HTR-8/SVneo (cell line): ENCODE measurements at places on chromosomes 16 and 17.

DNA sequence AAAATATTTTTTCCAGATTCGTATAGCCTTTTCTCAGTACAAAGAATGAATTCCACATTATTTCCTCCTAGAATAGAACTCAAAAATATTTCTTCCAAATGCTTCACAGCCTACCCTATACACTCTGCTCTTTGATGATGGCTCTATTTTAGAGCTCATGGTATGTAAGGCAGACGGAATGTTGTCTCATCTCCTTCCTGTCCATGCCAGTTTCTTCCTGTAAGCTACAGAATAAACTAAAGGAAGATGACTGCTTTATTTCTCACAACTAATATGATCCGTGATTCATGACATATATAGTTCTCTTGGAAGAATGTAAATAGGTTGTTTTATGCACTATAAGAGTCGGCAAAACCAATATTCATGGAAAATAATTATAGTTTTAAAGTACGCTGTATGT is 723.1 kb downstream of the CDH11 start:
- DNase-seq = no peak

DNA sequence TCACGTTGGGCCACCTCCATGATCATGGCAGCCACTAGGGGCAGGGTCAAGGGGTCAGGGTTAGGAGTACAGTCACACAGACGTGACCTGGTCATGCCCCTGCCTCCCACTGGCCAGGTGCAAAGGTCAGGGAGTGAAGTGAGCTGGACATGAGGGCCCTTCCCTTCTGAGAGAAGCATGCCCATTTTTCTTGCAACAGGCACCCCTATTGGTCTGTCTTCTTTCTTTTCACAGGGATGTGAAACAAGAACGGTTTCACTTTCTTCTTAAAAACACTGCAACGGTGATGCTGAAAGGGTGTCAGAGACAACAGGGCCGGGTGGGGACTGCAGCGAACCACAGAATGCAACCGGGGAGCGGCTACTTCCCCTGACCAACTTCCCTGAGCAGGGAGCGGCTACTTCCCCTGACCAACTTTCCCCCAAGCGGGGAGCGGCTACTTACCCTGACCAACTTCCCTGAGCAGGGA is 52.1 kb upstream of the DOC2B start:
- no peak for DNase-seq

DNA sequence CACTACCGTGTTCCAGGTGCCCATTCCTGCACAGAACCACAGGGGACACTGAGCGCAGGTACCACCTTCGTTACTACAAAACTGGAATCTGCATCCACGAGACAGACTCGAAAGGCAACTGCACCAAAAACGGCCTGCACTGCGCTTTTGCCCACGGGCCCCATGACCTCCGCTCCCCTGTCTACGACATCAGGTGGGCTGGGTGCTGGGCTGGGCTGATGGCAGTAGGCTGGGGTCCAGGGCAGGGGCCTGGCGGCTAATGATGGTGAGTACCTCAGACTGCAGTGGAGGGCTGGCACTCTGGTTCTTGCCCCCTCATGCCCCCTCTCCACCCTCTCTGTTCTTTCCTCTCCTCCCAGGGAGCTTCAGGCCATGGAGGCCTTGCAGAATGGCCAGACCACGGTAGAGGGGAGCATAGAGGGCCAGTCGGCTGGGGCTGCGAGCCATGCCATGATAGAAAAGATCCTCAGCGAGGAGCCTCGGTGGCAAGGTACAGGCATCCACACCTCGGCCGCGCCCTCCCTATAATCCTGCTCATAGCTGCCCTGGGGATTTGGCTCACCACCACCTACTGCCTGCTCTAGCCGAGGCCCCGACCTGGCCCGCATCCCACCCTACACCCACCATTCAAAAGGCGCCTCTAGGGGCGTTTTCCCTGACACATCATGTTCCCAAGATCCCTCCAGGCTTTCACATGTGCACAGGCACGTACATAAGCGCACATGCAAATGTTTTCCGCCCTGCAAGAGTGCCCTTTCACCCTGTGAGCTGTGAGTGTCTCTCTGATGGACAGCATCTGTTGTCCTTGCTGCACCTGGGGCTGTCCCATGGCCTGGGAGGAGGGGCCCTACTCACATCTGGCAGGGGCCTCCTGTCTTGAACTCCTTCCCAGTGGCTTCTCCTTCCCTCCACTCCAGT is 27.7 kb downstream of the UNK start:
- no peak for DNase-seq

- DNase-seq = no peak
These were observed 33.3 kb downstream of the CCDC42 start for GRCh38 chr17:8711291-8711690.

GRCh38 chr16:57175896-57176295 is 9.9 kb downstream of the PSME3IP1 start:
- DNase-seq = no peak

- DNase-seq = no peak
These were observed 51.8 kb downstream of the METTL16 start for GRCh38 chr17:2459917-2460271.

DNA sequence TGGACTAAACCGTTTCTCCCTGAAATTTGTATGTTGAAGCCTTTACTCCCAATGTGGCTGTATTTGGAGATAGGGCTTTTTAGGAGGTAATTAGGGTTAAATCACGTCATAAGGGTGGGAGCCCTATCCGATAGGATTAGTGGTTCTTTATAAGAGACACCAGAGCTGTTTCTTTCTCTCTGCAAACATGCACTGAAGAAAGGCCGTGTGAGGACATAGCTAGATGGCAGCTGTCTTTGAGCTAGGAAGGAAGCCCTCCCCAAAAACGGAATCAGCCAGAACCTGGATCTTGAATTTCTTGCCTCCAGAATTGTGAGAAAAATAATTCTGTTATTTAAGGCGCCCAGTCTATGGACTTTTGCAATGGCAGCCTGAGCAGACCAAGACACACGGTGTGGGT is 14.1 kb downstream of the ODF4 start:
- DNase-seq = no peak

DNA sequence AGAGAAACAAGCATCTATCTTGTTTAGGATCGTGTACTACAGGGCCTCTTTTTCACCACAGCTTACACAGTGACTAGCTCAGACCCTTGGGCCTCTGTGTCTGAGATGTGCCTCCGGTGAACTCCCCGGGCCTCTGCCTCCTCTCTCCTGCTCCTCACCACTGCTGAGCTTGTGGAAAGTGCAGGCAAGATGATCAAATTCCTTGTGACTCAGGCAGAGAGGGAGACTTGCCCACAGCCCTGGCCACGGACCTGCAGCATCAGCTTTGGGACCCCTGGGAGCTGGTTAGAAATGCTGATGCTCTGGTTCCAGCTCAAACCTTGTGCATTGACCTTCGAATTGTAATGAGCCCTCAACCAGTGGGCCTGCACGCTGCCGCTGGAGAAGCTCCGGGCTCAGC is 79.8 kb downstream of the ZDHHC7 start:
- DNase-seq = no peak

DNA sequence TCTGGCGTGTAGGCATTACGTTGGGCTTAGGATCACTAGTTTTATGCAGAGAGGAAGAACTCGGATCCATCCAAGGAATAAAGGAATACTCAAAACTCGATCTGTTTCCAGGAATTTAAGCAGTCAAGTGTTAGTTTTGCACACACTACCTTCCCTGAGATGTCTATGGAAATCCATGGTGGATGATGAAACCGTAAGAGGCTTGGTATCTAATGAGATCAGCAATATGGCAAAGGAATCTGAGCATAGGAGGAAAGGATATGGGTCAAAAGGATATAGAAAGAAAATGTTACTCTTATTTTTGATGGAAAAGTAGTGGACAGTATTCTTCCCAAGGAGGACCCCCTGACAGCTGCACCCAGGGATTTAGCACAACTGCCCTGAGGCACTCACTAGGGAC is 59.6 kb downstream of the SMG6 start:
- DNase-seq = no peak

DNA sequence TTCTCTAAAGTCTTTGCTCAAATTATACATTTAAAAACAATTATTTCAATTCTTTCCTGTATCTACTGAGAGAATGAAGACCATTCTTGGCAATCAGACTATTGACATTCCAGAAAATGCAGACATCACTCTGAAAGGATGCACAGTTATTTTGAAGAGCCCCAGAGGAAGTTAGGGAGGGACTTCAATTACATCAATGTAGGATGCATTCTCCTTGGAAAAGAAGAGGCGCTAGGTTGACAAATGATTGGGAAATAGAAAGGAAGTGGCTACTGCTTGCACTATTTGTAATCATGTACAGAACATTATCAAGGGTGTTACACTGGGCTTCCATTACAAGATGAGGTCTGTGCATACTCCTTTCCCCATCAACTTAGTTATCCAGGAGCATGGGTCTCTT is 74.3 kb downstream of the SSH2 start:
- no peak for DNase-seq

DNA sequence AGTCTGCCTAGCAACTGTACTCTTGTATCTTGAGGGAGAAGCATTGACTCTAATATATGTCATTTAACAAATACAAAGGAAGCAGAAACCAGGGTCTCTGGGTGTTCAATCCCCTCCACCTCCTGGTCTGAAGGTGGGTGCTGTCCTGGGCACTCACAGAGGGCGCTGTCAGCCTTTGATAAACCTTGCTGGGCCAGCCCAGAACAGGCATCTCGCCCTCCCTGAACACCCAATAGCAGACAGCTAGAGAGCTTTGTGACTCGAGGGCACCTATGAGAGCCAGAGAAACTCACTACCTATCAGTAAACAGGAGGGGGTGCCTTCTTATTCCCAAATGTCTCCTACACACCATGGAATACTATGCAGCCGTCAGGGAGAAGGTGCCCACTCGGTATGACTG is 6.4 kb upstream of the PIPOX start:
- DNase-seq = no peak

DNA sequence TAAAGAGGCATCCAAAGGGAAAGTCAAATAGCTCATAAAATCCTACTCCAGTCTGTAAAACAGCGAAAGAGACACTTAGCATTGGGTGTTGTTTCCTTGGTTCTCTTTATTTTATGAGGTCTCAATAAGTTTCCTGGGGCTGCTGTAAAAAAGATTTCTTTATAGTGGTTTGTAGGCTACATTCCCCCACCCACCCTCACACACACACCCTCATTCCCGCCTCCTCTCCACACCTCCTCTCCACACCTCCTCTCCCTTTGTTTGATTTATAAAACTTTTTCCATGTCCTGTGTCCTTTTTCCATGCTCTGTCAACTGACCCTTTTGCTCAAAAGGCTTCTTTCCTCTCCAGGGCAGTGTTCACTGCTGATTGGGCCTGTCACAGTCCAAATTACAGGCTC is 178.9 kb upstream of the SOX9 start:
- DNase-seq = no peak

DNA sequence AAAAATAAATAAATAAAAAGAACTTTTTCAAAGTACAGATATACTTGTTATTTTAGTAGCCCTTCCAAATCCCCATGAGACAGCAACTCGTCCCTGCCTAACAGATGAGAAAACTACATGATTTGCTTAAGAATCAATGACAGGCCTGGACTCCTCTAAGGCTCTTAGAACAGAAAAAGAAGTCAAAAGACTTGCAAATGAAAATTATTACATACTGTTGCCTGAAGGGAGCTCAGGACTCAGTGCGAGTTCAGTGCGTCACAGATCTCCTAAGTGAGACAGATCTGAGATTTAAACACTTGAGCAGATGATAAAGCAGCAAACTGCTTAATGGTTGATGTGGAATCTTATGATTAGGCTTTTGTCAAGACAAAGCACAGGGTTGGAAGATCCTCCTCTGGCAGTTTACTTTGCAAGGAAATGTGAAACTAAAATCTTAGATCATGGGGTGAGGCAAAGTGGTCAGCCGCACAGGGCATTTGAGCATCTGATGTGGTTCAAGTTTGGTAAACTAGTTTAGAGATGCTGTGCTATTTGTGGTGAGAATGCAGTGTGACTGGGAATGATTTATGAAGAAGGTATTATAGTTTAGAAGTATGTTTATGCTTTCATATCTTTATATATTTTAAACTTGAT is 138.1 kb downstream of the TRIM37 start:
- DNase-seq = no peak

DNA sequence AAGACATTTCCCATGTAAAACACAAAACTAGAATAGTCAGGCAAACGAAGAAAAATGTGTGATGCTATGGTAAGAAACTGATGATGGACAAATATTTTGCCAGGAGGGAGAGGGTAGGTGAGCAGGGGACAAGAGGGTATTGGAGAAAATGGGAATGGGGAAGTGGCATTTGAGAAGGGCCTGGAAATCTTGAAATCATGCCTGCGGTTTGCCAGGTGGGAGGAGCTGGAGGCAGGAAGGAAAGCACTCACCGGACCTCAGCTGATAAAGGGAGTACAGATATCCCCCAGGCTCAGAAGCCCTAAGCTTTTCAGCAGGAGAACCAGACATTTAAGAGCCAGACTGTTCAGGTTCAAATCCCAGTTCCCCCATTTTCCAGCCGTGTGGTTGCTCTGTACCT is 103.6 kb downstream of the GSG1L start:
- no peak for DNase-seq

DNA sequence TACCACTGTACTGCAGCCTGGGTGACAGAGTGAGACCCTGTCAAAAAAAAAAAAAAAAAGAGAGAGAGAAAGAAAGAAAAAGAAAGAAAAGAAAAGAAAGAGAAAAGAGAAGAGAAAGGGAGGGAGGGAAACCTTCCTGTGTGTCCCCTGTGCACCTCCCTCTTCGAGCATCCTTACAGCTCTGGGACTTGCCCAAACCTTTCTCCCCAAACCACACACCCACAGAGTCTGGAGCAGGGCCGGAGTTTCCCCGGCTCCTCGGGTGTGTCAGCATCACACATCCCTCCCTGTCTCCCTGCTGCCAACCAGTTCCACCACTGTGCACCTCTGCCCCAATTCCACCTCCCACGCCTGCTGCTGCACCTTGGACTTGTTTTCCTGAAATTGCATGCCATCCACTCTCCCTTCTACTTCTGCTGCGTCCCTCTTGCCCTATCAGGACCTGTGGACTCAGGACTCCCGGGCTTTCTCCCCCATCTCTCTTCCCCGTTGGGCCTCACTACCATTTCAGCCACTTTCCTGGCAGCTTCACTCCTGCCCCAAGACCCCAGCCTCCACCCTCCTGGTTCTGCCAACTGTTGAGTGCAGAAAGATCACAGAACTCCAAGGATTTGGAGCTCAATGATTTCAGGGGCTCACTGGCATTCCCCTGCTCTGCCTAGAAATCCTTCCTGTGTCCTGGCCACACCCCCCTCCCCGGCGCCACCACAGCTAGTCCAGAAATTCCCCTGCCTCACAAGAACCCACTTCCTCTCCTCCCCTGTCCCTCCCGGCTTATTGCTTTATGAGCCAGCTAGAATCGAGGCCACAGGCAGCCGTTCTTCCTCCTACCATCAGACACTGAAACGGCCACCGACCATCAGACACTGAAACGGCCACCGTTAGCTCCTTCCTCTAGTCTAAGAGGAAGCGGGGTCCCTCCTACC is 3.7 kb upstream of the CDK3 start:
- DNase-seq = peak; percentile 78
